ENCODE measurements at places on chromosomes 1 and 21.

DNA sequence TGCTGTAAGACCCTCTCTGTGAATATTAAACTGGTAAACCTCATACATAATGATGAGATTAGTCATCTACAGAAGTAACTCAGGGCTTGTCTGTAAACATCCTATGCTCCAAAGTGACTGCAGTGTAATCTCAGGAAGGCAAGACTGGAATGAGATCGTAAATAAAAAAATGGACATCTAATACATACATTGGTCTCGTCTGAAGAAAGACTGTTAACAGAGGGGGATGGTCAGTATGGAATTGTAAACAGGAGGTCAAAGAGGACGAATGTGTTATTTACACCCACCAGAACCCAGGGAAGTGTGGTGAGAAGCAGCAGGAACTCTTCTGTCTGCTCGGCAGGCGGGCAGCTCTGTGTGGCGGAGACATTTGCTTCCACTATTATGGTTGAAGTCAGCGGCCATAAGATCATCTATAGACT is 51.4 kb downstream of the DISC1 start:
- DNase-seq: no peak

DNA sequence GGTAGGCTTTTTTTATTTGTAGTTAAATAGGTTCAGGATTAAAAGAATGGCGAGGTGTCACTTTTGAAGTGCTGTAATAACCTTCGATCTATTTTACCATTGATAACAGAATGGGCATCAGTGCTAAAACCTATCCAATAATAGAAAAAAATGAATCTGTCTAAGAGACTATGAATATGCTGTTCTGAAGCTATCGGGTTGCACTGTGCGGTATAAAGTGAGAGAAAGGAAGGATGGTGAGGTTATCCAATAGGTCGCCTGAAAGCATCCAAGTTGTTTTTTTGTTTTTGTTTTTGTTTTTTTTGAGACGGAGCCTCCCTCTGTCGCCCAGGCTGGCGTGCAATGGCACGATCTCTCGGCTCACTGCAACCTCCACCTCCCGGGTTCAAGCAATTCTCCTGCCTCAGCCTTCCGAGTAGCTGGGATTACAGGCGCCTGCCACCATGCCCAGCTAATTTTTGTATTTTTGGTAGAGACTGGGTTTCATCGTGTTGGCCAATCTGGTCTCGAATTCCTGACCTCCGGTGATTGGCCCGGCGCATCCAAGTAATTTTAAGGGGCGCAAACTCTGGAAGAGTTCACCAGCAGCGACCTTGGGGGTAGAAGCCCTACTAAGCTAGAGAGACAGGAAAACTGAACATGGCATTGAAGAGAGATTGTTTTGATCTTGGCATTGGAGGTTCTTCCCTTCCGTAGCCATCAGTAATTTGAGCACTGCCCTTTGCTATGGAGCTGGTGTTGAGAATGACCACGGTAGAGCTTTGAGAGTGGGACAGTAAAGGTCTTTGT is 8.7 kb upstream of the MDM4 start:
- no peak for DNase-seq

DNA sequence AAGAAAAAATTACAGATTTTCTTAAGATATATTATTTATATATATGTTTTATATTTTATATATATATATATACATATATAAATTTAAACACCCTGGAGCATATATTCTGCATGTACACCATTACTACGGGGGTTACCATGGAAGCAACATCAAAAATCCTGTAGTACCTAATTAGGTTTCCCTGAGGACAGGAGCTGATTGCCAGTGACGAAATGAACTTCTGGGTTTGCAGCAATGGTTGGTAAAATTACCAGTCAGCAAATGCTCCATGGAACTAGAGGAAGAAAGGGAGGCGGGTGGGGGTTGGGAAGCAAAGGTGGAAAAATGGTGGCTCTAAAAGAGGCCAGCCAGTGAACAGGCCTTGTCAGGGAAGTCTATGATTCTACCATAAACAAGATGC is 89.5 kb downstream of the KCNN3 start:
- no peak for DNase-seq

DNA sequence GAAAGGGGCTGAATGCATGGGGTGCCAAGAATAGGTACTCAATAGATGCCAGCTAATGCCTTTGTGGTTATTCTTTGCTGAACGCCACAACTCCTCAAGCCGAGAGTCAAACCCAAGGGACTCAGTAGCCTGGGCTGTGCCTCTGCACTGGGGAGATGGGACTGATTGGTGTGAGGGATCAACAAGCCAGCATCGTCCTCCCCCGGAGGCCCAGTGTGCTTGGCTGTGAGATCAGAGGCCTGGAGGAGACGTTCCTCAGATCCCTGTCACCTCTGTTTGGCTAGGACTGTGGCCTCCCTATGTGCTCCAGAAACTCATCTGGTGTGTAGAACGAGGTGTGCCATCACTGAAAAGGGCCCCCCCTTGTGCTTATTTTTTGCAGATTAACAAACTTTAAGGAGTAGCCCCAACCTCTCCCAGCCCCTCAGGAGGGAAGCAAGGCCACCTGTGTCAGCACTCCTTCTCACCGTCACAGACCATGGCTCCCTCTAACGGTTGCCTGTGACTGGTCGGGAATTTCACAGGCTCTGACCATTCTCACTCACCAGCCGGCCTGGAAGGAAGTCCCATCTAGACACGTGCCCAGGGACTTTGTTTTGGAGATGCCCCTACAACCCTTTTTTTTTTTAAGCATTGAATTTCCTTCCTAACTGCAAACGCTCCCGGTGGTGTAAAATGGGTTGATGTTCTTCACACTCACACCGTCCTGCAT is 194.0 kb upstream of the VAMP3 start:
- no peak for DNase-seq

- no peak for DNase-seq
These were observed 429.5 kb downstream of the NPHP4 start for GRCh38 chr1:5562769-5563168.

GRCh38 chr1:218967836-218968235 is 205.8 kb upstream of the LYPLAL1 start:
- DNase-seq: no peak

GRCh38 chr1:30929135-30929889 is 20.8 kb upstream of the SDC3 start:
- no peak for DNase-seq

- DNase-seq: peak; percentile 82
These were observed 5.8 kb downstream of the PERM1 start for GRCh38 chr1:975896-976683.

GRCh38 chr1:196660852-196661251 is 9.0 kb downstream of the CFH start:
- no peak for DNase-seq

All from GM19239 (cell line).